Right ventricle myocardium superior (tissue), 1 donor: ENCODE measurements at places on chromosomes 2 and 18.

- no peak for DNase-seq
Observed at GRCh38 chr2:86617738-86618137, 5.9 kb downstream of the RNF103 start.

- no peak for DNase-seq
Observed at GRCh38 chr2:204032301-204032700, 95.7 kb downstream of the ICOS start.

- no peak for DNase-seq
Observed at GRCh38 chr2:80896576-80896975, 592.0 kb upstream of the LRRTM1 start.

DNA sequence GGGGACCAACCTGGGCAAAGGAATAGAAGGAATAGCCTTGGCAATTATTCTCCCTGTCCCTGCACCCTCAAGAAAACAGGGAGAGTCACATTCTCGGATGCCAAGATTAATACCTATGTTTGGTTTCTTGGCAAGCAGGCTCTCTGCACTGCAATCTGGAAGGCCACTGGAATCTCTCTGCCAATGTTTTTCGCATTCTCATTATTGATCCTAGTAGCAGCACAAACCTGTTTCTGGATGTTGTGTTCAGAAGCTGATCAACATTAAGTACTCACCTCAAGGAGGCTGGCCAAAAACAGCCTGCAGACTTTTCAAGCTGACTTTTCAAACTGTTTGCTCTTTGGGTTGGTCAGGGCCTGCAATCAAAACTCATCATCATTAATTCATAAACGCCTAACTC, 62.2 kb downstream of the CLHC1 start:
- no peak for DNase-seq

DNA sequence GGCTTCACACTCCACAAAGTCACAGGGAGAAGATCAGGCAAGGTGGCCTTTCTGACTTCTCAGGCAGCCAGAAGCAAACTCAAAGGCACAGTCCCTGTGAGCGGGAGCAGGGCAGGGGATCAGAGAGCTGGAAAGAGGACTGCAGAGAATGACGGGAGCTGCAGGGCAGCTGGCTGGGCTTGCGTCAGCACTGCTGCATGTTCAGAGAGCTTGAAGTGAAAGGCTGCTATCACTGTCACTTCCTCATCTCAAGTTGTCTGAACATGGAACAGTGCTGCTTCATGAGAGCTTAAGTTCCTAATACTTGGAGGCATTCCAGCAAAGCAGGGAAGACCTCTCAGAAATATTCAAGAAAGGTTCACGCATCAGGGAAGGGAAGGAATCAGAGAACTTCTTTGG, 20.4 kb downstream of the TGFBRAP1 start:
- peak; percentile 63 for DNase-seq

- DNase-seq: no peak
Observed at GRCh38 chr2:186125625-186126024, 360.4 kb upstream of the ZC3H15 start.

GRCh38 chr2:74291218-74291544, 52.0 kb downstream of the SLC4A5 start:
- no peak for DNase-seq

- no peak for DNase-seq
Observed at GRCh38 chr18:78433562-78433961, 546.1 kb upstream of the SALL3 start.

DNA sequence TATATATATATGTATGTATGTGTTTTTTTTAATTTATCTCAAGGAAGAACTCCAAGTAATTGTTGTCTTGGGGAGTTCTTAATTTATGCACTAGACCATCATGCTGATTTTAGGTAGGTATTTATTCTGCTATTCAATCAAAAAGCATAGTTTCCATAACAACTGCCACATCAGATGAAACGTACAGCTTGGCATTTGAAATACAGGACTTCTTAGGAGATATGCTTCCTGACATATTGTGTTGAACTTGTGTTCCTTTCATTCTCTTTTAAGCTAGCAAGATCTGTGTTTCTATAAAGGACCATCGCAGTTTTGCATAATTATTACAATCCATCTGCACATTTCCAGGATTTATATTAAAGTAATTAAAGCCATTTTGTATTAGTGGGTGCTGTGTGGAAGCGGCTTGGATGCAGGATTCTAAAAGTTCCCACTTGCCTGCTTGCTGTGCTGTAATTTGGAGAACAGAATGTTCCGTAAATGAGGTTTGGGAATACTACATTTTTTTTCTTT, 343.5 kb upstream of the FANCL start:
- DNase-seq: no peak

DNA sequence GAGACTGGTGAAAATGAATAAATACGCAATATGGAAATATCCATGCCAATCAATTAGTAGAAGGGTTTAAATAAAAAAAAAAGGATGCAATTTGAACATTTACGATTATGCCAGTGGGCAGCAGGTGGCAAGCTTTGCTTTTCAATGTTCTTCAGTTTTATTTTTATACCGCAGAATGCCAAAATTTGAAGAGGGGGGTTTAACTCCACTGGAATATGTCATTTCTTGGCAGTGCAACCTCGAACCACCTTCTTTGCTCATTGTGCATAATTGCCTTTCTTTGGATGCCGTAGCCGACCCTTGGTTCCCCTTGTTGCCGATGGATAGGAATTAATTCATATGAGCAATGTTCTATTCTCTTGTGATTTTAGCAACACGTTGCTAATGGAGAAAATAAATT, 88.0 kb downstream of the LTBP1 start:
- DNase-seq: no peak

DNA sequence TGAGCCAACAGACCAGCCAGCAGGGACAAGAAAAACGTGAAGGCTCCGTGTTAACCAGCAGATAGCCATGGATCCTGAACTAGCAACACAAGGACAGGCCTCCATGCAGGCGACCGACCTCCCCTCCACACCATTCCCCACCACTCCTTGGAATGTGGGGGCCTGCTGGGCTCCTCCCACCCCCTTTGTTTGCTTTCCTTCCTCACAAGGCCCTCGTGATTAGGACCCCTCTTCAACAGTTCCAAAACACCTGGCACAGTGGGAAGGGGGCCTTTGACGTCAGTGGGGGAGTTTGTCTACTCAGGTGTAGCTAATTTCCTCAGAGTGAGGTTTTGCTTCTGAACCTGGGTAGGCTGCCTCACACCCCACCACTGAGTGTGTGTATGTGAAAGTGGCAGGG, 37.8 kb downstream of the SLC14A2 start:
- no peak for DNase-seq

GRCh38 chr2:211067029-211067428, 510.6 kb downstream of the CPS1 start:
- no peak for DNase-seq

GRCh38 chr18:41887100-41887499, 67.9 kb upstream of the PIK3C3 start:
- no peak for DNase-seq

GRCh38 chr2:128441341-128442052, 122.8 kb upstream of the HS6ST1 start:
- no peak for DNase-seq

GRCh38 chr2:37776487-37776886, 105.0 kb upstream of the CDC42EP3 start:
- no peak for DNase-seq

- DNase-seq: no peak
Observed at GRCh38 chr2:84057917-84058560, 401.0 kb downstream of the SUCLG1 start.

DNA sequence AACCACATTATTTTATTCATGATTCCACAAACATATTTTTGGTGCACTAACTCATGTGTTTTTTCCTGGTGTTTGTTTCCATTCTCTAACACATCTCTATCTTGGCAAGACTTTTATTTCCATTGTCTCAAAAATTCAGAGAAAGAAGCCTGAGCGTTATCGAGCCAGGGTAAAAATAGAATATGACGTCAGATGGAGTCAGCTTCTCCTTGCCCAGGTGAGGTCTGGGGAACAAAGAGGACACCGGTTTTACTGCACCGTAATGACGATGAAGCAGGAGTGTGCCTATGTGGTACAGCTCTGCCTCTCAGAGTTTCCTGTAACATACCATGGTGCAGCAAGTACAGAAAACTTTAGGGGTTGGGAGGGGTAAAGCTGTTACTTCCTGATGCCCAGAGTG, 661.6 kb downstream of the PLCL1 start:
- no peak for DNase-seq

GRCh38 chr2:236055471-236055870, 112.7 kb downstream of the GBX2 start:
- DNase-seq: no peak

DNA sequence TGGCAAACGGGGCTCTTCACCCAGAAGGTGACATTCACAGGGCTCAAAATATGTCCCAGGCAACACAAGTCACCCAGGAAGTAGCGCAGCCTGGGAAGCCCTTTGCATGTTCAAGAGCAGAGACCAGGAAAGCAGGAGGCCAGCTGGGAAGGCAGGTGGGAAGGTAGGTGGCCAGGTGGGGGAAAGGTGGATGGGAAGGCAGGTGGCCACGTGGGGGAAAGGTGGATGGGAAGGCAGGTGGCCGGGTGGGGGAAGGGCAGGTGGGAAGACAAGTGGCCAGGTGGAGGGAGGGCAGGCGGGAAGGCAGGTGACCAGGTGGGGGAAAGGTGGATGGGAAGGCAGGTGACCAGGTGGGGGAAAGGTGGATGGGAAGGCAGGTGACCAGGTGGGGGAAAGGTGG, 102.7 kb downstream of the ZNF516 start:
- DNase-seq: no peak

GRCh38 chr2:158808426-158808825, 13.3 kb downstream of the DAPL1 start:
- DNase-seq: no peak

DNA sequence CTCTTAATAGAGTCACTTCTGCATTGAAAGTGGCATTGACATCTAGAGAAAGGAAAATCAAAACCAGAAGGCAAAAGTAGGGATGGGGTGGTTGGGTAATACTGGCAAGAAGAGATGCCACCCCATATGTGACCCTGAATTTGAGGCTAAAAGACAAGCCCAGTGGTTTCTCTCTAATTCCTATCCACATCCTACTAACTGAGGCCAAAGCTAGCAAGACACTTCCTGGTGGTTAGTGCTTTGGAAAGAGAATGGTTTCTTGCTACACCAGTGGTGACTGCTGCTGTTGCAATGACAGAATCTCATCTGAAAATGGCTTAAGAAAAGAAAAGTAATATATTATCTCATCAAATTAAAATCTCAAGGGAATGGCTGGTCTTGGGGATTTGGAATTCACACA, 640.6 kb downstream of the EPHA4 start:
- DNase-seq: no peak

DNA sequence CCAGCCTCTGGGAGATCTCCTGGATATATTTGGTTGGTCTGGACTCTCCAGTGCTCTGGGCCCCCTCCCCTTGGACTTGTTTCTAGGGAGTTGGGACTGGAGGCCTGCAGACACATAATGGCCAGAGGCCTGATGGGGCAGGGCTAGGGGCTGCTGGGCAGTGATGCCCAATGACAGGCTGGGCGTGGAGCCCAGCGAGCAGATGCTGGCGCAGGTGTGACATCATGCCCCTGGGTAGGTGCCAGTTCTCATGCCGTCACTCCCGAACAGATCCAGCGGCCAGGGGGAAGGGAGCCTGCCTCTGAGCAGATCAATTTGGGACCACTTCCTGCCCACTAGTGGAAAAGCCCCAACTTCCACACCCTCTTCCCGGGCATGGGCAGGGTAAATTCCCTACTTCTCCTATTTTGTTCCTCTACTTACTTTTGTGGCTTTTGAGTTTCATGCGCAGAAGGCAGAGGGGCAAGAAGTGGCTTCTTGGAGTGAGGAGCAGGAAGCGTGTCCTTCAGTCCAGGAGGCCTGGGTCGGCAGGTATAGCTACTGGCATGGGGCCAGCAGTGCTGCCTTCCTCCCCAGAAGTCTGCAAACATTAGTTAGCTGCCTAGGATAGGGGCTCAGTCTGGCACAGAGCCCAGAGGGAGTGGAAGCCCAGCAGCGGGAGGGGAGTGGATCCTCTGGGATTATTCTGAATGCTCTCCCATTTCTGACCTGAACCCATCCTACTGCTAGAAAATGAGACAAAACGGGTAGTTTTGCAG, 6.1 kb downstream of the MPV17 start:
- DNase-seq: peak; percentile 60

DNA sequence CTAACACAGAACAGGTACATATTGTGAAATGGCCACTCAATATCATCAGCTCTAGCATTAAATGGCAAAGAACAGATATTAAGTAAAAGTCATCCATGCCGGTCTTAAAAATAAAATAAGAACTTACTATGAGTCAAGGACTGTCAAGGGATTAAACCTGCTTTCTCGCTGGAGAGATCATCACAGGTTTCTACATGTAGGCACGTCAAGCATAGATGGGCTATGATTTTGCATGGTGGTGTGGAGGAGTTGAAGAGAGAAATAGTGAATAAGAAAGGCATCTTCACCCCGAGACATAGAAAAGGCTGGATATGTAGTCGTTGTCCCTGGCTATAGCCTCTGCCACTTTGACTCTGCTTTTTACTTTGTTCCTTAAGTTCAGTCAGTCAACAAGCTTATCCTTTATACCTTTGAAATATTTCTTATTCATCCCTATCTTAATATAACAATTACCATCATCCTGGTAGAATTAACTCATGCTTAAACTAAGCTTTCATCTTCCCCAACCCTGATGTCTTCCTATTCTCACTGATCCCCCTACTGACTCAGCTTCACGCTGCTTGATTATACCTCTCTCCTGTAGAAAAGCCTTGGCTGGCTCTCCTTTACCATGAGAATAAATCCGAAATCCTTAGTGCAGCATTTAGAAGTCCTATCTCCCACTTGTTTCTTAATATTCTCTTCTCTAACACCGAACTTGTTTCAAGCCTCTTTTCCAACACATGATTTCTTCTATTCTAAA, 42.5 kb downstream of the DSC3 start:
- DNase-seq: no peak

DNA sequence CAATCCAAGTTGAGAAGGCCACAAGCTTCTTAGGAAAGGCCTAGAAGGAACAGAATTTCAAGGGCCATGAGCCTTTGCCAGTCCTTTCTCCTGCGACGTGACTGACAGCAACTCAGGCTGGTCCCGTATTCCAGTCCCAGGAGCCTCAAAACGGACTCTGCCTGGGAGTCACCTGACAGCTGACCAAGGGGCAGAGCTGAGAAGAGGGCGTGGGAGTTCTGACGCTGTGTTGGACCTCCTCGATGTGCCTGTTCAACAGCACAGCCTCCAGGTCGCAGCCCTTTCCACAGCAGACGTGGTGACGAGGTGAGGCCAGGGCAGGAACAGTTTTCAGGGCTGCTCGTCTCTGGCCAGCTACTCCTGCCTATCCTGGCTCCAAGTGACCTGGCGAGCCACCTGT, 37.6 kb downstream of the CENPO start:
- DNase-seq: no peak

GRCh38 chr18:62526098-62527025, 3.5 kb downstream of the ZCCHC2 start:
- peak; percentile 91 for DNase-seq

GRCh38 chr18:13403786-13404549, 185.4 kb downstream of the LDLRAD4 start:
- DNase-seq: no peak
